CD4-positive, alpha-beta T cell treated with Interleukin-21 for 1 hour (primary cell): ENCODE measurements at places on chromosomes 2 and 18.

GRCh38 chr2:196592911-196593881 is 46.3 kb upstream of the CCDC150 start:
- DNase-seq: no peak

DNA sequence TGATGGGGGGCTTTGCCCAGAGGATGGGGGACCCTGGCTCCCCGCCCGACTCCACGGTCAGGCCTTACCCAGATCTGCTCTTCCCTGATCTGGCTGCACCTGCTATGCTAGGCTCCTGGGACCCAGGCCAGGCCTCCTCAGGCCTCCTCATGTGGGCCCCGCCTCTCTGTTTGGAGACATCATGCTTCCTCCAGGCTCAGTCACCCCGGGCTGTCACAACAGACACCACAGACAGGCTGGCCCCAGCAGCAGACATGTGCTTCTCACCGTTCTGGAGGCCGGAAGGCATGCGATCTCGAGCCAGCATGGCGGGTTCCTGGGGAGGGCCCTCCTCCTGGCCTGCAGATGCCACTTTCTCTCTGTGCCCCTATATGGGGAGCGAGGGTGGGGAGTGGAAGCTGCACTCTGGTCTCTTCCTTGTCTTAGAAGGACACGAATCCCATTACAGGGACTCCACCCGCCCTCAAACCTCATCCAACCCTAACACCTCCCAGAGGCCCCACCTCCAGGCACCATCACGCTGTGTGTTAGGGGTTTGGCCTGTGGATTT is 10.8 kb upstream of the NEU4 start:
- DNase-seq: no peak

- DNase-seq: no peak
Measured at GRCh38 chr2:48268671-48269070, 261.3 kb upstream of the STON1 start.

- no peak for DNase-seq
Measured at GRCh38 chr2:222848862-222849261, 12.0 kb upstream of the ACSL3 start.

GRCh38 chr2:129587426-129588064 is 391.9 kb upstream of the RAB6C start:
- DNase-seq: no peak

- DNase-seq: no peak
Measured at GRCh38 chr2:54471221-54471711, 15.1 kb downstream of the SPTBN1 start.

GRCh38 chr2:226691255-226691654 is 108.4 kb downstream of the IRS1 start:
- DNase-seq: no peak

- no peak for DNase-seq
Measured at GRCh38 chr2:44456946-44457345, 95.2 kb downstream of the CAMKMT start.

DNA sequence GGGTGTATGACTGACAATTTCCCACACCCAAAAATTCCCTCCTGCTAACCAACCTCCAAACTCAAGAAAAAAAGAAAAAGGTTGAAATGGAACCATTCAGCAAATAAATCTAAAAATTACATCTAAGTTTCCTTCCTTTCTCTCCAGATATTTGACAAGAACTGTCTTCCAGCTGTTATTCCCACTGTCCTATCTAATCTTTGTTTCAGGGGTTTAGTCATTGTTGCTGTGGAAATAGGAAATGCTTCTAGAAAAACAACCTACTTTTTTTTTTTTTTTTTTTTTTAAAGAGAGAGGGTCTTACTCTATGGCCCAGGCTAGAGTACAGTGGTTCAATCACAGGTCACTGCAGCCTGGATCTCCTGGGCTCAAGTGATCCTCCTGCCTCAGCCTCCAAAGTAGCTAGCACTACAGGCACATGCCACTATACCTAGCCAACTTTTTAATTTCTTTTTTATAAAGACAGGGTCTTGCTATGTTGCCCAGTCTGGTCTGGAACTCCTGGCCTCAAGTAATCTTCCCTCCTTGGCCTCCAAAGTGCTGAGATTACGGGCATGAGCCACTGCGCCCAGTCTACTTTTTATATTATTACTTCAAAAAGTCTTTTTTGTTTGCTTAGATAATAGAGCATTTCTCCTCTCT is 88.1 kb downstream of the ITSN2 start:
- DNase-seq: no peak

GRCh38 chr2:224024270-224024669 is 14.8 kb downstream of the SERPINE2 start:
- DNase-seq: no peak

- DNase-seq: no peak
Measured at GRCh38 chr18:14029512-14029911, 102.7 kb downstream of the ZNF519 start.

DNA sequence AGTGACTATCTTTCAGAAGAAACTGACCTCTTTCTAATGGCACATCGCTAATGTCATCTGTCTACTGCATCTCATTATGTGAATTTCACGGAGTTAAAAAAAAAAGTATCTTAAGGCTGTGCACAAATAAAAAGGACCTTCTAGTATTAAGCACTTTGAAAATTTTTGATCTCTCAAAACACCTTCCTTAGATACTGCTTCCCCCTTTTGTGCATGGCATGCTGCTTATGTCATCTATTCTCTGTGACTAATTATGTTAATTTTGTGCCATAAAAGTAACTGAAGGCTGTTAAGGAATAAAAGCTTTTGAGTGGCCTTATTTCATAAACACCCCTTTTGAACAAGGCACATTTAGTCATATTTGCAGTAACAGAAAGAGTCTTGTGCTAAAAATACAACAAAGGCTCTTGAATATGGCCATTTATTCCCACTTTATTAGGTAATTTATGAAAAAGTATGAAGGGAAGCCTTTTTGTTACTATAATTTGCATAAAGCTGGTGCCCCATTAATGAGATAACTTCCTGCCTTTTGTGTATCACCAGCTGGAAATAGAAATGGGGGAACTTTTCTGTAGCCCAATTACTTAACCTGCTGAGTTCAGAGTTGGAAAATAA is 1412.0 kb upstream of the ZEB2 start:
- DNase-seq: no peak

DNA sequence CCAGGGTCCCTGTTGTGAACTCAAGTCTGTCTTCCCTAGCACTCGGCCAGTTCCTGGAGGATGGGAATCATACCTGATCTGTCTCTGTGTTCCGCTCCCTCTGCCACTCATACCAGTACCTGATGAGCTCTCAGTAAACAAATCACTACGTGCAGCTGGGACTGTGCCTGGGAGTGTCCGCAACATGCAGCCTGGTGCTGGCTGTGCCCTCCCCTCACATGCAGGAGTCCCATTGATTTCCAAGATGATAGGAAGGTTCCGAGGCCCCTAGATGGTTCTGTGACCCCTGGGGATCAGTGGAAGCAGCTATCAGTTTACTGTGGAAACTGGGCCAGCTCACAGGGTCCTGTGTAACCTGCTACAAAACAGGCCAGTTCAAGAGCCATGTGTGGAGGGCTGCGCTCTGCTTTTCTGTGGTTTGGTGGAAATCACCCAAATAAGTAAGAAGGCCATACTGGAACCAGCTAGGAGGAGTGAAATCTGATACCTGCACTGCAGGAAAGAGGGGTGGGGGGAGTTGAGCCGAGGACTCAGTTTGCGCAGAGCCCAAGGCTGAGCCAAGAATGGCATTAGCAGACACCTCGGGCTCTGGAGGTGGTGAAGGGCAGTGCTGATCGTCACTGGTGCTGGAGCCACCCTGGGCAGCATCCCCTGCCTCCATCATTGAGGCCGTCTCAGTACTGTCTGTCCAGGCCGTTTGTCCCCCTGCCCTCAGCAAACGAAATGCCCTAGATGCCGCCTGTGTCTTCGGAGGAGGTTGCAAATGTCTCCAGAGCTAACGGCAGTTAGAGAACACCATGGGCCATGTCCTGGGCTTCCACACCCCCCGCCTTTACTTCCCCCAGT is 93.3 kb downstream of the KLHL29 start:
- DNase-seq: no peak
